Activated CD8-positive, alpha-beta memory T cell treated with anti-CD3 and anti-CD28 coated beads for 48 hours (primary cell): ENCODE measurements at places on chromosomes 1 and 21.

GRCh38 chr1:20324704-20325406, 34.2 kb downstream of the VWA5B1 start:
- DNase-seq: no peak

- DNase-seq: no peak
Observed at GRCh38 chr21:38447611-38448010, 50.7 kb downstream of the ERG start.

DNA sequence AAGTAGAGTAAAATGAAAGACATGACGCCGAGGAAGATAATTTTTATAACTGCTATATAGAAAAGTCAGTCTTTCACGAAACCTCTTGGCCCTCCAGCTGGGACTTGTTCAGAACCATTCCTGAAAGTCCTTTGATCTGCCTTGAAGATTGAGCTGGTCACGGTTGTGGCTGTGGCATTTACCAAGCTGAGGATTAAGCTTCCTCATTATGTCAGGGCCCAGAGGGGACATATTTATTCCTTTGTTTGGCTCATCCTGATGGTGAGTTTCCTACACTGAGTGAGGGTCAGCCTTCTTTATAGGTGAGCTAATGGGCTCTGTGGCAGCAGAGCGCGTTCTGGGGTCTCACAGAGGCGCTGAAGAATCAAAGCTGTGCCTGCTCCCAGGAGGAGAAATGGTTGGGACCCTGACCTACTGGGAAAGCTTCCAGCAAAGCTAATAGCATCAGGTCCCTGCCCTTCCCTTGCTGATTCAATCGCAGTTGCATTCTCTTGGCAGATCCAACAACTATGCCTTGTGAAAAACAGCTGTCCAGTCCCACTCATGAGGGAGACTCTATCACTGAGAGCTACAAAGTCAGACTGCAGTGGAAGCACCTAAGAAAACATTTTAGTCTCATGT, 43.2 kb upstream of the PBX1 start:
- DNase-seq: no peak

DNA sequence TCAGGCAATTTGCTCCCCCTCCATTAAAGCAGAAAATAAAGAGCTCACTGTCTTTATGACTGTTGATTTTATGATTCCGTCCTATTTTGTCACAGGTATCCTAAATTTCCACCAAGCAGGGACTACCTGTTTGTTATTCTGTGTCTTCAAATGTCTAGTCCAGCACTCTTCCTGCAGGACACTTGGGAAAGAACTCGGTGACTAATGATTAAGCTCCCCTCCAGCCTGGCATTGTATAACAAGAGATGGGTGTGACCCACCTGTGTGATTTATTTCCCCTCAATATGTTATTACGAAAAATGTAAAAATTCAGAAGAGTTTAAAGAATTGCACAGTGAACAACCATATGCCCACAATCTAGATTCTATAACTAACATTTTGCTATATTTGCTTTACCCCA, 42.9 kb upstream of the LRRN2 start:
- DNase-seq: no peak

- no peak for DNase-seq
Observed at GRCh38 chr1:8252266-8252951, 65.5 kb upstream of the SLC45A1 start.

- DNase-seq: no peak
Observed at GRCh38 chr1:111476761-111477309, 3.1 kb downstream of the C1orf162 start.

GRCh38 chr1:54287801-54288211, 87.8 kb downstream of the MRPL37 start:
- DNase-seq: no peak

- DNase-seq: no peak
Observed at GRCh38 chr1:32336591-32336932, 529 bp upstream of the MARCKSL1 start.

DNA sequence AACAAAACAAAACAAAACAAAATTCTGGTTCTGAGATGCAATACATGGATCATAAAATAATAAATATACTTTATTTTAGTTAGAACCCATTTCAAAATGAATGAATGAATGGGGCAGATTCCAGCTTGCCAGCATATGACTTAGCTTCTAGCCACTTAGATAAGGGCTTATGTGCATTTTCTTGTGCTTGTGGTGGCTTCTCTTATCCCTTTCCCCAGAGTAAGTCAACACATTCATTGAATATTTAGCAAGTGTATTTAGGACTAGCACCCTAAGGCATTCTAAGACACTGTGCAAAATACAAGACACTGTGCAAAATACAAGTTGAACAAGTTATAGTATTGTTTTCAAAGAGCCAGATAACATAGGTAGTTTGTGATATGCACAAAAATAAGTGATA, 4.7 kb downstream of the ADIPOR1 start:
- no peak for DNase-seq

- no peak for DNase-seq
Observed at GRCh38 chr1:6208723-6209660, 3.1 kb downstream of the RNF207 start.

- DNase-seq: no peak
Observed at GRCh38 chr1:17852383-17852782, 97.2 kb downstream of the ACTL8 start.

DNA sequence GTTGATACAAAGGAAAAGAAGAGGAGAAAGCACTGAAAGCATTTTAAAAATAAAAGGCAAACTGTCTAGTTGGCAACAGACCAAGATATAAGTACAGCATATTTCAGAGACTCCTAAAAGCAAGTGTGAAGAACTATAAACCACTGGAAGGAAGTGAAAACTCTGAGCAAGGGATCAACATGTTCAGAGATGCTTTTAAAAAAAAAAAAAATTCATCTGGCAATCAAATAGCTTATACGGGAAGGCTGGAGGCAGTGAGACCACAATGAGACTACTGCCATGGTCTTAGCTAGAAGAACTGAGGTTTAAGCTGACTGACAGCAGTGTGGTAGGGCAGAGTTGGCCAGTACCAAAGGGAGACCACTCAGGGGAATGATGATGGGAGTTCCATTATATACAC, 124.3 kb downstream of the VAV3 start:
- no peak for DNase-seq

DNA sequence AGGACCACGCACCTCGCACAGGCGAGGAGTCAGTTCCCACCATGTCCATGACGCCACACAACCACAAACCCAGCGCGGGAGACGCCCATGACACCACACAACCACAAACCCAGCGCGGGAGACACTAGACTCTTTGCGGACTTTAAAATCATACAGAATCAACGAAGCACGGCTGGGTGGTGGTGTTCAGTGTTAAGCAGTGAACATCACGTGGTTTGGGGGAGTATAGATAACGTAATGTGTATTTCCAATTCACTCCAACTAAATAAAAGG, 19.2 kb downstream of the PTTG1IP start:
- DNase-seq: no peak

DNA sequence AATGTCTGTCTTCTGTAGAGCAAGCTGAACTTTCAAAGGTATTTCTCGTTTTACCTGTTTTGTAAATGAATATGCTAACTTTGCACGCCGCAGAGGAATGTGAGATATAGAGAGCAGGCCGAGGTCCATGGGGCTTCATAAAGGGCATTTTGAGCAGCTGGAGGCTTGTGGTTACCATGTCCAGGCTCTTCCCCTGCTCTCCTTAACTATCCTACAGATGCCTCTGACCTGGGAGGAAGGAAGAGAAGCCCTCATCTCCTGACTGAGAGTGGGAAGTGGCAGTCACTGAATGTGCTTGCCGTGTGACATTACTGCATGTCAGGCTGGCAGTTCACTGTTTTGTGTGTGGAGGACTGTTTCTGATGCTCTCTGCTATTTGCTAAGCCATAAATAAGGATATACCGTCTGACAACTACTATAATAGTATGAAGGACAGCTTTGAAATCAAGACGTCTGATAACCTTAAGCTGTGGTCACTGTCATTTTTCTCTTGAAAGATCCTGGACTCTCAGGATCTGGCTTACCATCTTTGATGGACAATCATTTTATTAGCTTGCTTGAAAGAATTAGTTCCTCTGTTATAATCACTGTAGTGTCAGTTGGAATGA, 92.2 kb downstream of the DYRK1A start:
- DNase-seq: no peak

DNA sequence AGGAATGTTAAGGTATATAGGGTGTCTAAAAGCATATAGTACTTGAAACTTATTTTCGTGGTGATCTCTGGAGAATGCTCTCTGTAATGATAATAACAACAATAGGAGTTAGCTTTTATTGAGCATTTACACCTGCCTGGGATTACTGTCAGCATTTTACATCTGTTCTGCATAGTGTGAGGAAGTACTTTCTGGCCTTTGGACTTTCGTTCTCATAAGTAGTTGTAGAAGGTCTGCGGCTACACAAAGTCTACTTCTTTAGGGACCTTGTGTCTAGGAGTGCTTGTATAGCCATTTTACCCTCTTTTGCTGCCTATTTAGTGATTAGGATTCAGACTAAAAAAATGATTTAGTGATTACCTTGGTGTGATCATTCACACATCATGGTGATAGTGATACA, 103.6 kb upstream of the GPR52 start:
- no peak for DNase-seq

DNA sequence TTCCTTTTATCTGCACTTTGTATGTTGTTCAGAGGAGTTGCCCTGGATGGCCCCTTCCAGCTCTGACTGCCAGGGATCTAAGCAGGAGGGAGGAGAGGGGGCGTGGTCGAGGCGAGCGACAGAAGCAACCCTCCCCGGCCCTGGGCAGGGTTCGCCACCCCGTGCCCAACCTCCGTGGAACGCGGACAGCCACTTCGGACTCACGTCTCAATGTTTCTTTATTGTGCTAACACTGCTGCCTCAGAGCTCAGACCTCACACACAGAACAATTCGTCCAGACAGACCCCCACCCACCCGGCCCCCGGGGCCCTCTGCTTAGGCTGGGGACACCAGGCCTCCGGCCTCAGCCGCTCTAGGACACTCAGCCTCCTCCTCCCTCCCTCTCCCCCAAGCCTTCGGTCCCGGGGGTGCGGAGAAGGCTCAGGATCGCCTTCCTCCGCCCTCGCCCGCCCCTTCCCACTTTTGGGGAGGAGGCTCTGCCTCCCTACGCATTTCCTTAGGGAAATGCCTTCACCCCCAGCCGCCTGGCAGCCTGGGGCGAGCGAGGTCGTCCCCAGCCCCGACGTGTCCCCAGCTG, 8.3 kb downstream of the VSIG8 start:
- no peak for DNase-seq

DNA sequence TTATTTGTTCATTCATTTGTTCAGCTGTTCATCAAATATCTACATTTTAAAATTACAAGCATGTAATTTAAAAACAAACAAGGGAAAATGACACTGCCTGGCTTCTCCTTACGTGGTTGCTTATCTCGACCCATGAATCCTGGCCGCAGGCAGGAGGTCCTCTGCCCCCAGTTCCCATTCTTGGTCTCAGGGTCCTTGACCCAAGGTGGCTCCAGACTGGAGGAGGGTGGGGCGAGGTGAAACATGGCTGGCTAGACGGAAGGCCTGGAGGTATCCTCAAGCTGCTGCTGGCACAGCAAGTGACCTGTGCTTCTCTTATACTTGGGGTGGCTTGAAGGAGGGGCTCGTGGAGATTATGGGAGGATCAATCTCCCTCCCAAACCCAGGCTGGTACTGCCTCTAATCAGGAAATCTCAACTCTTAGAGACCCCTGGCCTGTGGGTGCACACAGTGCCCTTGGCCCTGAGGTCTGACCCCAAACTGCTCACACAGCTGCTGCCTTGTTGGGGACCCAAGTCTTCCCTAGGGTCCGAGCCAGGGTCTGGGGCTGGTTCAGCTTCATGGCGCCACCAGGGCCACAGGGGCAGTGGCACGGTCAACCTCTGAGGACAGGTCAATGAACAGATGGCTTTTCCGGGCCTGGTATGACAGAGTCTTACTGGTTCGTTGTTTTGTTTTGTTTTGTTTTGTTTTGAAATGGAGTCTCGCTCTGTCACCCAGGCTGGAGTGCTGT, 63.7 kb downstream of the SCCPDH start:
- DNase-seq: no peak

GRCh38 chr1:226649244-226649643, 89.8 kb downstream of the ITPKB start:
- no peak for DNase-seq

DNA sequence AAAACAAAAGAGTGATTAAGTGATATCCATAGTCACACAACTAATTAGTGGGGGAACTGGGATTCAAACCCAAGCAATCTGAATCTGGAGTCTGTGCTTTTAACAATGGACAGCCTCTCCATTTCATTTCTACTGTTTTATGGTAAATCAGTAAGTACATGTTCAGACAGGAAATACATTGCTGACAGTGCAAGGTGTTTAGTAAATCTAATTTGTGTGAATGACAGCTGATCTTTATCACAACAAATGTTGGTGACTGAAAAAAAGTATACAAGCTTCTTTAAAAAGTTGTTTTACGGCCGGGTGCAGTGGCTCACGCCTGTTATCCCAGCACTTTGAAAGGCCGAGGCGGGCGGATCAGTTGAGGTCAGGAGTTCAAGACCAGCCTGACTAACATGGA, 20.6 kb downstream of the DONSON start:
- no peak for DNase-seq

DNA sequence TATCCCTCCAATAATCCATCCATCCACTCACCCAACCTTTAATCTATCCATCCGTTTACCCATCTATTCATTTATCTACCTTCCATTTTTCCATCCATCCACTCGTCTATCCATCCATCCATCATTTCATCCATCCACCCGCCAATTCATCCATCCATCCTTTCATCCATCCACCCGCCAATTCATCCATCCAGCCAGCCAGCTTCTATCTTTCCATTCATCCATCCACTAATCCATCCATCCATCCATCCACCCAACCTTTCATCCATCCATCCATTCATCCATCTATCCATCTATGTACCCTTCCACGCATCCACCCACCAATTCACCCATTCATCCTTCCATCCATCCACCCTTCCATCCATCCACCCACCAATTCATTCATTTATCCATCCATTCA, 10.5 kb upstream of the CASZ1 start:
- DNase-seq: no peak

GRCh38 chr1:172932981-172933380, 117.8 kb downstream of the TNFSF18 start:
- no peak for DNase-seq

DNA sequence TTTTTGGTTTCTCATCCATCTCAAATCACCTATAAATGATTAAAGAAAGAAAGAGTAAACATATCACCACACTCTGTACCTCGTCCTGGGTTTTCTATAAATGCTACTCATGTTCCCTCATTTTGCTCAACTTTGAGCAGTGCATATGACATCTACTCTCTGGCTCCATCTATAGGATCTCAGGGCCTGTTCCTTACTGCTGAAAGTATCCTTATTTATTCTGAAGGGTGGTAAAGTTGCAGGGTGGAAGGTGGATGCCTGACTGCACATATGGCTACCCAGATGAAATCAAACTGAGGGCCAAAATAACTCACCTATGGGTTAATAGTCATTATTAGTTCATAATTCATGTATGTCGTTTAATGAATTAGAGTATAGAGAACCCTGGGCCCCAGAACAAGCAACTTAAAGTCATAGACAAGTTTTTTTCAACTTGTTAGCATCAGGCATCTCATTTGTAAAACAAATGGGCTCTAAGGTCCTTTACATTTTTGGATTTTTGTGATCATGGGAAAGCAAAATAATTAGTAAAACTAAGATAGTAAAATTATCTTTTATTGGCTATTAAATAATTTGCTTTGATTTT, 46.5 kb downstream of the NCF2 start:
- DNase-seq: no peak

GRCh38 chr1:34267326-34267725, 90.6 kb downstream of the C1orf94 start:
- no peak for DNase-seq
